ENCODE measurements at places on chromosomes 16 and 17. TPM values are rescaled to one million over a fixed set of nuclear protein-coding genes. Genes with fewer than 3 reads are reported as not detected.

GRCh38 chr17:2794111-2794803 lies 2.0 kb upstream of the RAP1GAP2 start:
- DNase-seq, result peak; percentile 35
- H3K27ac ChIP-seq, result no peak overlapping the region
- no peaks in the 10 kb centered on the region for H3K36me3 ChIP-seq
- H3K4me3 ChIP-seq, result peak overlapping the region; percentile 43
- H3K27me3 ChIP-seq, result peaks cover 21% of the 10 kb centered on the region

CTRB1 gene
- not detected for total RNA-seq

EFCAB5 gene
- 0.24 TPM for total RNA-seq

GRCh38 chr17:77746896-77747554 lies 211.5 kb upstream of the TNRC6C start:
- no peak overlapping the region for H3K4me3 ChIP-seq
- no peak overlapping the region for H3K27ac ChIP-seq
- H3K4me1 ChIP-seq, result no peaks in the 10 kb centered on the region
- peaks cover 4% of the 10 kb centered on the region for H3K27me3 ChIP-seq
- H3K36me3 ChIP-seq, result no peaks in the 10 kb centered on the region
- DNase-seq, result no peak

TPSG1 gene
- total RNA-seq, result not detected

CACNG1 gene
- total RNA-seq, result not detected

GRCh38 chr16:89120281-89120680 lies 26.6 kb downstream of the ACSF3 start:
- H3K27me3 ChIP-seq, result no peaks in the 10 kb centered on the region
- no peak overlapping the region for H3K4me3 ChIP-seq
- H3K36me3 ChIP-seq, result peaks cover 26% of the 10 kb centered on the region
- DNase-seq, result no peak

- H3K36me3 ChIP-seq, result no peaks in the 10 kb centered on the region
- H3K27me3 ChIP-seq, result no peaks in the 10 kb centered on the region
- DNase-seq, result no peak
Observed at GRCh38 chr17:54662978-54663876, 237.4 kb upstream of the TOM1L1 start.

- H3K27me3 ChIP-seq, result no peaks in the 10 kb centered on the region
- no peak overlapping the region for H3K27ac ChIP-seq
- no peak for DNase-seq
- H3K4me3 ChIP-seq, result no peak overlapping the region
- H3K36me3 ChIP-seq, result peaks cover 14% of the 10 kb centered on the region
Observed at GRCh38 chr17:44155488-44155887, 13.8 kb downstream of the HROB start.

DNA sequence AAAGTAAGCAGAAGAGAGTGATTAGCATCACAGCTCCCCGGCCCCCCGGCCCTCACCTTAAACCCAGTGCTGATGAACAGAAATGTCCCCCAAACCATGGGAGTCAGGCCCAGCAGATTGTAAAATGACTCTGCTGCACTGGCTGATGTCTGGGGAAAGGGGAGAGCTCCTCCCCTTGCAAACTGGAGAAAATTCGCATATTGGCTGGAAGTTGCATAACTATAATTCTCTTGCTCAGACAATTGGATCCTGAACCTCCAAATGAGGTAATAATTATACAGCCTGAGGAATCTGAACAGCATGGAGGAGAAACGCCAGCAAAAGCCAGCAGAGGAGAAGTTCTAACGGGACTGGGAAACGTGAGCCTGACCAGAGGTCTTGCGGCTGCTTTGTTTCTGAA lies 109.7 kb downstream of the C16orf95 start:
- no peaks in the 10 kb centered on the region for H3K36me3 ChIP-seq
- peaks cover 2% of the 10 kb centered on the region for H3K4me1 ChIP-seq
- no peak overlapping the region for H3K27ac ChIP-seq
- no peak overlapping the region for H3K4me3 ChIP-seq
- no peak for DNase-seq

GRCh38 chr17:57666201-57666870 lies 78.8 kb downstream of the CCDC182 start:
- H3K4me3 ChIP-seq, result no peak overlapping the region
- H3K27ac ChIP-seq, result no peak overlapping the region
- H3K36me3 ChIP-seq, result peaks cover 2% of the 10 kb centered on the region
- H3K27me3 ChIP-seq, result no peaks in the 10 kb centered on the region

TBC1D3H gene
- total RNA-seq, result not detected

MPO gene
- total RNA-seq, result 0.17 TPM

DLG4 gene
- 7.9 TPM for total RNA-seq

CLEC18B gene
- 0.34 TPM for total RNA-seq

DNA sequence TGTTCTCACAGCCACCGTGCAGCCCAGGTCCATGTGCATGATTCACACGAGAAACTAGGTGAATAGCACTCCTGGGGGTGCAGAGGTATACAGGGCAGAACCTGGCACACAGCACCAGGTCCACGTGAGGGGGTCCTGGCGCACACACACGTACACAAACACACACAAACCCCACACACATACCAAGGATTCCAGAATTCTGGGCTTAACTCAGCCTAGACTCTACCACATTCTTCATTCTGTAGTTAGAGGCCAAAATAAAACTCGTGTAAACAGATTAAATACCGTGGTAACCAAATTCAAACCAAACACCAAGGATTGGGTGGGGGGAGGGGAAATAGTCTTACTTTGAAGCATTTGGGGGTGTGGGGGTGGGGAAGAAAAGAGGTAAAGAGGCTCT lies 58.5 kb downstream of the XYLT1 start:
- H3K27me3 ChIP-seq, result no peaks in the 10 kb centered on the region
- peaks cover 5% of the 10 kb centered on the region for H3K36me3 ChIP-seq
- no peak for DNase-seq
- no peak overlapping the region for H3K27ac ChIP-seq

ATP1B2 gene
- total RNA-seq, result 0.26 TPM

DNA sequence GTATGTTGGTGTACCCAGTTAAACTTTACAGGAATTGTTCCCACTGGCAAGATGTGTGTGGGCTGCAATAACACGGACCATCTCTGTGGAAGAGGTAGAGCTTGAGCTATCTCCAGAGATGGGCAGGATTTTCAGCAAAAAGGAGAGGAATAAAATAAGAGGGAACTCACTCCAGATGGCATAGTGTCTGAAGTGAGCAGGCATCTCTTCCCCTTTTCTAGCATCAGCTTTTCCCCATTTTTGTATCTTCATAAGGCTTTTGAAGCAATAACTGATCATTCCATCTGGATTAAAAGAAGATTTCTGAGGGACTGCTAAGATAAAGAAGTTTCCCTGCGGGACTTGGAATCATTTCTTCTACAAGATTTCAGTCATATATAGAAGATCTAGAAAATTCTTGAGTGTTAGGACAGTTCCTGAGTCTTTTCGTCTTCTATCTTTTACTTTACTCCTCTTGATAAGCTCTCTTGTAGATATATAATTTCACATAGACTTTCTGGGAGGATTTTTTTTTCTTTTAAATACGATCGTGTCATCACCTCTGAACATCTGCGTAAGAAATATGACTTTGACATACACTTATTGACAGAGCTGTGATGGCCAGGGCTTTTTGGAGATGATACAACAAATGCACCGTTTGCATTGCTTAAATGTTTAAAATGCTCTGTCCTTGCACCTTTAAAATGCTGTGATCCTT lies 2.1 kb downstream of the CPD start:
- H3K4me1 ChIP-seq, result peaks cover 62% of the 10 kb centered on the region
- H3K27ac ChIP-seq, result no peak overlapping the region
- H3K36me3 ChIP-seq, result peaks cover 10% of the 10 kb centered on the region
- peak overlapping the region; percentile 82 for H3K4me3 ChIP-seq
- no peak for DNase-seq

GRCh38 chr17:44673893-44674292 lies 15.7 kb downstream of the CCDC43 start:
- DNase-seq, result no peak
- no peak overlapping the region for H3K4me3 ChIP-seq
- H3K36me3 ChIP-seq, result peaks cover 8% of the 10 kb centered on the region
- no peaks in the 10 kb centered on the region for H3K27me3 ChIP-seq
- no peak overlapping the region for H3K27ac ChIP-seq

DNA sequence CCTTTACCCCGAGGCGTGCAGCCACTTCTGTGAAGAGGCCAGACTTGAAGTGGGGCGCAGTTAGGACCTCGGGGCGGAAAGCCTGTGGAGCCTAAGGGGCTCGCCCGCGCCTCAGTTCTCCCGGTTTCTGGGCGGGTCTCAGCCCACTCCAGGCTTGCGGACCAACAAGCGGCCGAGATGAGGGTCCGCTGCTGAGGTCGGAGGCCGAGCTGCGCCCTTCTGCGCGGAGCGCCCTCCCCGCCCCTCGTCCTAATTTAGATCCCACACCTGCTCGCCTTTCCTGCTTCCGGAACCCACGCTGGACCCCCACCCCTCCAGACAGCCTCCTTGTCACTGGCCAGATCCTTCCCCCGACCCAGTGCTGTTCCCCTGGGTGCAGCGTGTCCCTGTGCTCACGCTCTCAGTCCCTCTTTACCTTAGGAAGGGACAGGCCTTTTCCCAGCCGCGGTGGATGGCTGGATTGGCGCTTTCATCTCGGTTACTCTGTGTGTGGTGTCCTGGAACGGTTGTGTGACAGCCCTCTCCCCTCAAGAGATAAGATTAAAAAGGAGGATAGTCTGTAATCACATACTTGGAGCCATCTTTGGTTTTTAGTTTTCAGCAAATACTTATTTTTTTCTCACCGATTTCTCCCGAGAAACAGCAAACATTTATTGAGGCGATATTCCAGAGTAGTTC lies 933 bp upstream of the ATXN7L3 start:
- H3K27ac ChIP-seq, result peak overlapping the region; percentile 92
- DNase-seq, result no peak
- peaks cover 14% of the 10 kb centered on the region for H3K36me3 ChIP-seq
- H3K4me3 ChIP-seq, result peak overlapping the region; percentile 91
- peaks cover 41% of the 10 kb centered on the region for H3K4me1 ChIP-seq

DNA sequence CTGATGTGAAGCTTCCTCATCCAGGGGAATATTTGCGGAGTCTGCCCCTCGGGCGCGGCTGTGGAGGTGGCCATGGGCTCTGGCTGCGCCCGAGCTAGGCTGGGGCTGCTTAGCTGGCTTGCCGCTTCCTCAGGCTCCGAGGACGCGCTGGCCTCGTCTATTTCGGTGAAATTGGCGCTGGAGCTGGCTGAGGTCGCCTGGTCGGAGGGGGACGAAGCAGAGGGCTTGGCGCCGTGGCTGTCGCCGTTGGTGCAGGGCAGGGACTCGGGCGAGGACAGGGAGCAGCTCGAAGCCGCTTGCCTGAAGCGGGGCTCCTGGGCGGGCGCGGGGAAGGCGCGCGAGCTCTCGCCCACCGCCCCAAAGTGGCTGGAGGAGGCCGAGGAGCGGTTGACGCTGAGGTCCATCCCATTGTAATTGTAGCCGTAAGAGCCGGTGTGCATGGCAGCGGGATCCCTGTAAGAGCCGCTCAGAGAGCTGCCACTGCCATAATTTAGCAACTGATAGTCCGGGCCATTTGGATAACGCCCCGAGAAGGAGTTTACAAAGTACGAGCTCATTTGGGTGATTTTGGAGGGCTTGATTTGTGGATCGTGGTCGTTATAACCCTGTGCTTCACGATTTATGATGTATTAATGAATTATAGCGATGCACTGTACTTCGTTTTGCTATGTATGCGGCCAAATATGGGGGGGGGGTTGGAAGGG lies at the start of gene HOXB5:
TSS of gene HOXB5 (minus strand) at position 654 of the 704 bp plus-strand sequence. CDS start at position 557, 97 bp downstream.
- peaks cover 71% of the 10 kb centered on the region for H3K27me3 ChIP-seq
- no peak for DNase-seq
- no peaks in the 10 kb centered on the region for H3K36me3 ChIP-seq
- peak within 1 kb of the TSS; percentile 72 for H3K4me3 ChIP-seq
- H3K4me1 ChIP-seq, result peaks cover 27% of the 10 kb centered on the region
- H3K27ac ChIP-seq, result no peak within 1 kb of the TSS

- no peak overlapping the region for H3K27ac ChIP-seq
- no peak for DNase-seq
- peaks cover 5% of the 10 kb centered on the region for H3K36me3 ChIP-seq
- no peak overlapping the region for H3K4me3 ChIP-seq
Observed at GRCh38 chr16:4389051-4389955, 17.7 kb downstream of the VASN start.

- no peaks in the 10 kb centered on the region for H3K27me3 ChIP-seq
- DNase-seq, result no peak
- H3K27ac ChIP-seq, result no peak overlapping the region
- H3K36me3 ChIP-seq, result peaks cover 27% of the 10 kb centered on the region
- no peak overlapping the region for H3K4me3 ChIP-seq
Observed at GRCh38 chr16:66612422-66612821, 7.9 kb downstream of the CMTM3 start.

All from activated CD4-positive, alpha-beta memory T cell treated with anti-CD3 and anti-CD28 coated beads for 36 hours (primary cell).